ENCODE measurements at places on chromosomes 2 and 18.

DNA sequence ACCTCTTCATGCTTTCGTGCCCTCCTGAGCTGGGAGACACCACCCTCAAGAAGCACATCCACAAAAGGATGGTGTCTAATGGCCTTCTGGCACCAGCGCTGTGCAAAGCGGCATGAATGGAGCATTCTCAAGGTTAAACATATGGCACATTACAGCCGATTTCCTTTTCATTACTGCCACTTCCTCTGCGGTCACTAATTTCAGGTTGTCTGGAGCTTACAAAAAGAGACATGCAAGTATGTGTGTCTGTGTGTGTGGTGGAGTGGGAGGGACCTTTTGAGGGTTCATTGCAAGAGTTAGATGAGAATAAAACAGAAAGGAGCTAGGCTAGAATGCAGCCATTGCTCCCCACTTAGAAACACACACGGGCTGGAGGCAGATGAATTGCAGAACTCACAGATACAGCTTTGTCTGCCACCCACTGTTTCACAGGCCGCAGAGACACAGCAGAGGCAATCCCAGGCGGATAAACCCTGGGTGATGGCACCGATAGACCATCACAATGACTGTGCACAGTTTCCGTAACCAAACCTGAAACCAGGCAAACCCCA lies 76.0 kb downstream of the TGIF1 start:
- no peak for DNase-seq

DNA sequence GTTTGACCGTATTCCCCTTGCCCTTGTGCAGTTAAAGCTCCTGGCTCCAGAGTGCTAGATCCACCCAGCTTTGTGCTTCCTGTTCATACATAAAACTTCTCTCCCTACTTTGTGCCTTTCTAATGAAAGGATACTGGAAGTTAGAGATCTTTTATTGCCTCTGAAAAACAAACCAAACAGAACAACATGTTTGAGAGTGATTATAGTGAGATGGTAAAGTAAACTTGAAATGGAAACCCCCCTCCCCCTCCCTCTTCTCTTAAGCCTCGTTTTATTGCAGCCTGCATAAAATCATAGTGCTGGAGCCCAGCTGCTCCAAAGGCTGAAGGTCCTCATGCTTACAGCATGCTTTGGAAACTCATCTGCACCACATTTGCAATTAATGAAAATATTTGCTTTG lies 125.1 kb downstream of the TANC1 start:
- no peak for DNase-seq

DNA sequence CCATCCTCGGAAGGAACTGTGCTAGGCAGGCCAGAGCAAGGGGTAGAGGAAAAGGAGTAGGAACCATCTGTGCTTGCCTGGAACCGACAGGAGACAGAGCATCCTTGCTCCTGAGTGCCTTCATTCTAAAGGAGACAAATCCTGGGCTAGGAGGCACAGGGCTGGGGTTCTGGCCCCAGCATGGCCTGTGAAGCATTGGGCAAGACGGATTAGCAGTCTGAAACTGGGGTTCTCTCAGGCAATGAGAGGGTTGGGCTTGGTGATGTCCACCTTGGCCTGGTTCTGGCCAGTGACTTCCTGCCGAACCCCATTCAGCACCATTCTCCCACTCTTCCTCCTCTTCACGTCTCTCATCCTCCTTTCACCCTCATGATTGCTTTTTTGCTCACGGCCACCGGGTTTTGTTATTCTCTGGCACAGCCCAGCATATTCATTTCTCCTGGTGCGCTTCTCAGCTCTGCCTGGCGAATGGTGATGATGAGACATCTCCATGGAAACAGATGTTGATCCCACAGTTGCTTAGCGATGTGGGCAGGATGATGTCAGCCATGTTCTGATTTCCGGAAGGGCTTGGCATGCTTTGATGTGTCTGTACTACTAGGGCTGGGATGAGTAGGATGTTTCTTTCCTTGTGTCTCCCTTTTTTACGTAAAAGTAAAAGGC lies 127.7 kb downstream of the CAPN13 start:
- no peak for DNase-seq

GRCh38 chr2:175981551-175981950 lies 20.5 kb downstream of the LNPK start:
- no peak for DNase-seq

GRCh38 chr18:36706134-36706881 lies 122.5 kb downstream of the TPGS2 start:
- DNase-seq, result no peak

DNA sequence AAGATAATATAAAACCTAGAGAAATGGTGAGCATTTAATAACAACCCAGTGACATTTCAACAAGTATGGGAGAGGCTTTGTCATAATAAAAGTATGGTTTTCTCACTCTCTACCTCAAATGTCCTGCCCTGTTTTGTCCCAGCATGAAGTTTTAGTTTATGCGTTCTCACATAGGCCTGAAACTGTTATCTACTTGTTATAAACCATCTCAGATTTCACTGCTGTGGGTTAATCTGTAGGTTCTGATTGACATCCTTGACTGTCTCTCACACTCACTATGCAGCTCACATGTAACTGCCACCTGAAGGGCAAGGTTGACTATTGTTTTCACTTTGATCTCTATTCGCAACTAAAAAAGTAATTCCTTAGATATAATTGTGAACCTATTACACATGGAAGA lies 44.9 kb downstream of the ZEB2 start:
- no peak for DNase-seq

- DNase-seq, result no peak
Observed at GRCh38 chr2:227612546-227613271, 1.9 kb downstream of the SCYGR3 start.
